Thoracic aorta (tissue), 2 donors: ENCODE measurements at places on chromosomes 12 and 14. TPM values are rescaled to one million over a fixed set of nuclear protein-coding genes. Genes with fewer than 3 reads are reported as not detected.

DNA sequence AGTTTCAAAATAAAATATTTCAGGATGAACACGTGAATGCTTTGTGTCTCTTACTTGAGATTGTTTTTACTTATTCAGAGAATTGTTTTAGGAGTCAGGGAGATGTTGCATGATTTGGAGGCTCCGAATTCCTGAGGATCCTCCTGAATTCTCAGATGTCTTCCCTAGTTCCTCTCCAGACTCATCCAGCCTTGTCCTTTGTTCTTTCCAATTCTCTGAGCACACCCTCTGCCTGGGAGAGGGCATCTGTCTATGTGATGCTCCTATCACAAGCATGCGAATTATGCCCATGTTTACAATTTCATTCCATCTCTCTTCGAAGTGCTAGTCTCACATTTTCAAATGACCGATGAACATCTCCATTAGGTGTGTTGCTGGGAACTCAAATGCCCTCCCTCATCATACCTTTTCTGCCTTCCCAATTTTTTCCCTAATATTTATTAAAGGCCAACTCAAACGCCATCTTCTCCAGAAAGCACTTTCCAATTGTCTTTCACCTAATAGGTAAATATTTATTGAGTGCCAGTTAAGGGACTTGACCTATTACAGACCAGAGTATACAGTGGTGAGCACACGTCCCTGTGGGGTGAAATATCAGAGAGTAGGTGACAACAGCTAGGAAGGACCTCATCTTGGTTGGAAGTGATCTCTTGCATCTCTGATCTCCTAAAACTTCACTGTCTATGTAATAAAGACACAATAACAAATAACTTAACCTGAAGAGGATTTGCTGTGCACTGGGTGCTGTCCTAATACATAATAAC, 64.4 kb downstream of the ARF6 start:
- DNase-seq = no peak

DNA sequence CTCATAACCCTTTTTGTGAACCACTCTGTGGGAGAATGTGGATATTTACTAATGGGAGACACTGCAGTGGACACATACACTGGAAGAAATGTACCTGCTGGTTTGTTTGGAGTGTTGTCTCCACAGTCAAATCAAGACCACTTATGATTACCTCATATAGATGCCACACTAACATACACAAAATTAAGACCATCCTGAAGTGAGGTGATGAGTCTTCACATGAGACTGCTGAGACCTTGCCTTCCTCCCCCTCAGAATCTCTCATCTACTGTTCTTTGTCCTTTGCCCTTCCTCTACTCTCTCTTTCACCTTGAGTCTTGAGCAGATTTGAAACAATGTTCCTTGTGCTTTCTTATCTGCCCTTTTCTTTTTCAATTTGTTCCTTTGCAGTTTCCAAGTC, 4.3 kb downstream of the KRT6A start:
- DNase-seq = no peak

- DNase-seq = no peak
Observed at GRCh38 chr12:47715393-47715876, 9.6 kb upstream of the RPAP3 start.

GRCh38 chr12:97612075-97612474, 149.5 kb downstream of the RMST start:
- no peak for DNase-seq

- no peak for DNase-seq
Observed at GRCh38 chr12:114703060-114703493, 19.1 kb upstream of the TBX3 start.

- no peak for DNase-seq
Observed at GRCh38 chr14:68643673-68644072, 149.2 kb downstream of the ZFP36L1 start.

- no peak for DNase-seq
Observed at GRCh38 chr12:120362516-120363273, 6.3 kb downstream of the MSI1 start.

DNA sequence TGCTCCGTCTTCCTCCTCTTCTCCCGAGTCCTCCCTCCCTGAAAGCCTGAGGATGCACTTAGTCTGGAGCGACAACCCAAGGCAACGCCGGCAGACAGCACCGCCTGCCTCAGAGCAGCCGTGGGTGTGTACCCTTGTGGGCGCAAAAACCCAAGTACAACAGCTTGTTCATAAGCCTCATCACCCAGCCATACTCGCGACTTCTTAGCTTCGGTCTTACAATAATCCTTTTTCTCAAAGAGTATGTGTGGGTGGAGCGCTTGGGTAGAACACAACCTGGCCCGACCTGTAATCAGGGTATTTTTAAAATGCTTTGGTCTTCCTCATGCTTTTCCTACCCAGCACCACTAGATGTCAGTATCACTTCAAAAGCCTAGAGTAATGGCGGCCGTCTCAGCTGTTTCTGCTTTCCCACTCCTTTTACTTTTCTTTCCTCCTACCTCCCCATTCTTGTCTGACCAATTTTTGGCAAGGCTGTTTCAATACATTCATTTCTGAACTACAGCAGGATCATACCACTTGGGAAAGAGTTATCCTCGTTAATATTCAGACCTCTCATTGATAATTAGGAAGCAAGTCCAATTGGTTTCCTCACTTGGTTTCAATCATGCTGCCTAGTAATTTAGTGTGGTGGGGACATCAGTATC, 198.9 kb downstream of the EPS8 start:
- no peak for DNase-seq

DNA sequence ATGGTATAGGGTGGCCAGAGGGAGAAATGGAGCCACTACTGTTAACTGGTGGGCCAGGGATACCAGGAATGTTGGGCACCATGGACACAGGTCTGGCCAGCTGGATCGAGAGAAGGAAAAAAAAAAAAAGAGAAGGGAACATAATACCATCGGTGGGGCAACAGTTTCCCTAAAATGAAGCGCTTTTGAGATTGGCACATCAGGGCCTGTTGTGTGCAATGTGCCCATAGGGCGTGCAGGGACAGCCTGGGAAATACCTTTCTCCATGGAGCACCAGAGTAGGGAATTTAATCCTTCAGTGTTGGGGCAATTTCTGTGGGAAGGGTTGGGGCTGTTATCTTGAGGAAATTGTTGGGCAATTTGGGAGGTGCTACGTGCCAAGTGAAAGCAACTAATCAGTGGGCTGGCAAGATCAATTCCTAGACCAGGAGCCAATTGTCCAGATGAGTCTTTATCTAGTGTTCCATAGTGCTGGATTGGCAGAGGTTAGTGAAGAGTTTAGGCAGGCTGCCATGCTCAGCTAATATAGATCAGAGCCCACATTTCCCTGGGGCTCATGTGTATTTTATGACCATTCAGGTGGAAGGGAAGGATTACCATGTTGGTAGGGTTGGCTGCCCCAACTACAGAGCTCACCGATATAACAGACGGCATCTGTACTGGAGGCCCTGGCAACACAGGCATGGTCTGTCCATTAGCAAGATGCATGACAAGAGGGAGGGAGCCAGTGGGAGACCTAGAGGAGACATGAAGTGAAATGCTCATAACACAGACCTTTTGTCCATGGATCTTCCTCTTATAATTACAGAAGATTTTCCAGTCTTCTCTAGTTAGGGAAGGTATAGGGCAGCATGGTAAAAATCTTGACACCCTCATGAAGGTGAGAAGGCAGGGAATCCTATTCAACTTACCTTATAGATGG, 25.5 kb upstream of the NPFF start:
- no peak for DNase-seq

The CCDC85C gene
- total RNA-seq = 1.5 TPM

The ENTPD5 gene
- total RNA-seq = 9.8 TPM

The NXPH4 gene
- total RNA-seq = 0.81 TPM
